ENCODE measurements at places on chromosomes 7 and 10.

DNA sequence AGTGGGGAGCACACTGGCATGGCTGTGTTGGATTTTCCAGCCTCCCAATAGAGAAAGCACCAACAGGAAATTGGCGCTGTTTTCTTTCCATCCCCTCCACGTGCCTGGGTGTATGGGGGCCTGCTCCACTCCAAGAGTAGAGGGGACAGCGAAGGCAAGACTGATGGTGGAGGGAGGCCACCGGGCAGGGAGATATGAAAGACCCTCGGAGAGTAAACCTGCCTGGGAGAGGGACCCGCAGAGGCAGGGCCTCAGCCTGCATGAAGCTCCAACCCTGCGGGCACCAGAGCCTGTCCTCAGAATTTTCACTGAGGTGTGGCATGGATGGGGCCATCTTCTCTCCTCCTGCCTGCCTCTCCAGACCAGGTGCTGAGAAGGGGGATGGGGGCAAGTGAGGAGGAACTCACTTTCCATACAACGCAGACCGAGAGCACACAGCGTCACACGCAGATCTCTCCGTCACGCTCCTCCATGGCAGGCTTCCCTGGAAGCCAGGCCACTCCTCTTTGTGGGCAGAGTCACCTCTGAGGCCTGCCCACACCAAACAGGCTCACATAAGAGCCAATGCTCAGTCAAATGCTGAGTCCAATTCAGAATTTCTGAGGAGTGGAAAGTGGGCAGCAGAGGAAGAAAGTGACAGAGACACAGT lies 18.8 kb downstream of the ANXA11 start:
- peak; percentile 56 for DNase-seq

GRCh38 chr10:127906548-127907377 lies at the start of gene PTPRE:
Gene PTPRE (plus strand): TSS chr10:127907103. CDS start chr10:128040882, 133,779 bp downstream.
- DNase-seq = peak; percentile 82

DNA sequence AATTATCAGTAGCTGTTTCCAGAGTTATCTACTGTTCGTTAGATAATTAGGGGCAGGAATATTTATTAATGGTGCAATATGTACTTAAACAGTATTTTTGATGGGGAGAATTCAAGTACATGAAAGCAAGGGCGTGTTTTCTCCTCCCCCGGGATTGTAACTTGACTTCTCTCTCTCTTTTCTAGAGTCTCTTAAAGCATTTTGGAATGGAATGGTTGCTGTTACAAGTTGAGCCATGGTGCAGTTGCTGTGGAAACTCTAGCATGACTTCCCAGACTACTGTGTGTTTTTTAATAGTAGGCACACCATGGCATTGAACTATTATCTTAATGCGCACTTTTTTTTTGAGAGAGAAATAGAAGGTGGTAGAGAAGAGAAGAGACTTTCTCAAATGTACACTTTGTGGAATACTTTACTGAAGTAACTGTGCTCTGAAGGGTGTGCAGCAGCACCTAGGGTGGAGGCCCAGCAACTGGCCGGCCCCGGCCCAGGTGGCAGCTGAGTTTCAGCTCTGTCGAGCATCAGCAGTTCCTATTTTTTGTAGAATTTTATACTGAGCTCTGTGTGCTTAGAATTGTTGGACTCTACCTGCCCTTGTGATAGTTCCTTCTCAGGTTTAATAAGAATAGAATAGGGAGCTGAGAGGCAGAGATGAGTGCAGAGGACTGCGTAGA lies 64.4 kb downstream of the CCNY start:
- no peak for DNase-seq

- no peak for DNase-seq
Observed at GRCh38 chr7:104805449-104806317, 208.3 kb upstream of the KMT2E start.

DNA sequence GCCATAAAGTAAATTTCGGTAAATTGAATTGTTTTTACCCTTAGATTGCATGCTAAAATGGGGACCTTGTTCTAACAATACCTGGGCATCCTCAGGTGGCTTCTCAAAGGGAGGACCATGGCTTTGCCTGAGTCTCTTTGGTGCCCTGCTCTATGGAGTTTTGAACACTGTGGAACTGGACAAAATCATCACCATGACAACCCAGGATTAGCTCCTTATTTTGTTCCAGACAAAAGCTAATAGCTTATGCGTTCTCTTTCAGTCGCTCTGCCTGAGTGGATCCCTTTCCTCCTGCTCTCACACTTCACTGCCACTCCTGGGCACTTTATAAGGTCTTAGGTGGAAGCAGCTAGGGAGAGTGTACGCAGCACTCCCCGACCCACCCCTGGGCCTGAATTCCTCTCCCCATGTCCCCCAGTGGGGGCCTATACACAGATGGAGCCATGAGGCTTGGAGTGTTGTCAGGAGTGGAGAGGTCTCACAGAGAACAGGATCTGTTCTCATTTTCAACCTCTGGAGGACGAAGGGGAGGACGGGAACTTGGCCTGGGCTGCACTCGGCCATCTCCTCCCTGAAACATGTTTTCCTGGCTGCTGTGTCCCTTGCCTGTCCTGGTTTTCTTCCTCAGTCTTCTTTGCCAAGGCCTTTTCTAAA lies 19.0 kb downstream of the ADCYAP1R1 start:
- DNase-seq = no peak

DNA sequence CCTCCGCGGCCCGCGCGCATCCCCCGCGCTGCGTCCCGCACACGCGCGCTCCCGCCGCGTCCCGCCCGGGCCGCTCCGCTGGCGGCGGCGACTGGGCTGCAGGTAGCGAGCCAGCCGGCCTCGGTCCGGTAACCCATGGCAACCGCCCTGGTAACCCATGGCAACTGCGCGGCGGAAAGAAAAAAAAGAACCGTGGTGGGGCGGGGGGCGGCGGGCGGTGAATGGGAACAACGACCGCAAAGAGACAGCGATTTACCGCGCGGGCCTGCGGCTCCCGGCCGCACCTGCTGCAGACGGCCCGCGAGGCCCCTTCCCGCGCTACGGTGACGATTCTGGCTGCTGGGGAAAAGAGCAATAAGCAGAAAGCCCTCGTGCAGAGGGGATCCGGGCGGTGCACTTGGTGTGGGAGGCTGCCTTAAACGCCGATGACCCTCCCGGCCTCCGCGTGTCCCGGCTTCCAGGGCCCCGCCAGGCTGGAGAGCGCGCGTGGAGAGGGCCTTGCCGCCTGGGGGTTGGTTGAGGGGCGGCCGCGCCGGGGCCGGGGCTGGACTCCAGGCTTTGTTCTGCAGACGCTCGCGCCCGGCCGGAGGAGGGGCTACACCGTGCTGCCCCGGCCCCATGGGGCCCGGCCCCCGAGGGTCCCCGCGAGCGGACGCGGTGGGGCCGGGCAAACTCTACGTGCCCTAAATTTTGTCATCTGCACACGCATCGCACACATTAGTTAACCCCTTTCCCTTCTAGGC lies 84.7 kb downstream of the SNX10 start:
- peak; percentile 47 for DNase-seq

DNA sequence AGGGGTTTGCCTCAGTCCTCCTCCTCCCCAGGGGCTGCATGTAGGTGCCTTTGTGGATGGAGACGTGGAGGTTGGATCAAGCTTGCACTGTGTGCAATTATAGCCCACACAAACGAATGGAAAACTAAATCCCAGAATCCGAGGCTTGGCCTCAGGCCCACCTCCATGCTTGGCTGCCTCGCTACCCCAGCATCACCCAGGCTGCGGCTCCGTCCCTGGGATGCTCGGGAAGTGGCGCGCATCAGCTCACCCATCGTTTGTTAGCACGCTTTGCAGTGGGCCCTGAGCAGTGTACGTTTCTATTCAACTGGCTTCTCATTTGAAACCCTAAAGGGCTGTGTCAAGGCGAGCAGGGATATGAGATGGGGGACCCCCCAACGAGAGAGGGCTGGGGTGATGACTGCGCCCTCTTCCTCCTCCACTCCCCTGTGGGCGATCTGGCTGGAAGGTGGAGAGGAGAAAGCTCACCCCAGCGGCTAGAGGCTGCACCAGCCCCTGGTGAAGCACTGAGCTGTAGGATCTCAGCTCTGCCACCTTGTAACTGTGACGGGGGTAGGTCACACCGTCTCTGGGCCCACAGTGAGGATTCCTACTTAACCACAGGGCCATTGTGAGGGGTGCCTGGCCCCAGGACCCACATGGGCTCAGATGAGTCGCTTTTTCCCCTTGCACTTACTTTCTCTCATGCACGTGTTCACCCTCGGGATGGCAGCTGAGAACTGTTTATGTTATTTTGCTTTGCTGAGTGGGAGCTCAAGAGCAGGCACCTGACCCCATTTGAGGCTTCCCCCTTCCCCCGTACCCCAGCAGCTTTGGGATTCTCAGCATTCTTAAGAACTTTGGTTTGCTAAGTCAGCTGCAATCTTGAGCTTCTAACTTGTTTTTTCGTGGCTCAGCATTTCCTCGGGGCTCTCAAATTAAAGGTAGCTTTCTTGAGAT lies 12.7 kb upstream of the BTBD16 start:
- DNase-seq = no peak

- DNase-seq = no peak
Observed at GRCh38 chr7:106421181-106421762, 136.5 kb upstream of the NAMPT start.

- no peak for DNase-seq
Observed at GRCh38 chr7:96720843-96721242, 11.2 kb upstream of the SEM1 start.

DNA sequence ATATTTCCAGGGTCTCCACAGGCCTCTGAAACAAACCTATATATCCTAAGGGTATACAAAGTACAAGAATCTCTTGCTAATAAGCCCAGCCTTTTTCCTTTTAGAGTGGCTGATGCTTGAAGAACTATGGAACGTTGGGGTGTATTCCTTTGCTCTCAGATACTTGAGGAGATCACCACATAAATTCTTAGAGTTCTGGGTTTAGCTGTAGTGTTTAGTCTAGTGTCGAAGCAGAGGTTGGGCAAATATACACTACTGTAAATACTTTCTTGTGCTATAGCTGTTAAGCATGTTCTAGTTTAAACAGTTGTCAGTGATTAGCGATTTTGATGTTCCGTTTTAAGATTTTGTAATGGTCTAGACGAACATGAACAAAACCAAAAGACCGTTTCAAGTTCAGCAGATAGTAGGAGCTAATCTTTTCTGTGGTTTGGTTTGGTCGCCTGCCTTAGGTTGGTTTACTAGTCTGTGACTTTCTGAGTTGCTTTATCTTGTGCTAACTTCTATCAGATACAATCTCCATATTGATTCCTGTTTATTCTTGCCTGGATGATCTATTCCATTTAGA lies 229.6 kb downstream of the NSUN6 start:
- no peak for DNase-seq

DNA sequence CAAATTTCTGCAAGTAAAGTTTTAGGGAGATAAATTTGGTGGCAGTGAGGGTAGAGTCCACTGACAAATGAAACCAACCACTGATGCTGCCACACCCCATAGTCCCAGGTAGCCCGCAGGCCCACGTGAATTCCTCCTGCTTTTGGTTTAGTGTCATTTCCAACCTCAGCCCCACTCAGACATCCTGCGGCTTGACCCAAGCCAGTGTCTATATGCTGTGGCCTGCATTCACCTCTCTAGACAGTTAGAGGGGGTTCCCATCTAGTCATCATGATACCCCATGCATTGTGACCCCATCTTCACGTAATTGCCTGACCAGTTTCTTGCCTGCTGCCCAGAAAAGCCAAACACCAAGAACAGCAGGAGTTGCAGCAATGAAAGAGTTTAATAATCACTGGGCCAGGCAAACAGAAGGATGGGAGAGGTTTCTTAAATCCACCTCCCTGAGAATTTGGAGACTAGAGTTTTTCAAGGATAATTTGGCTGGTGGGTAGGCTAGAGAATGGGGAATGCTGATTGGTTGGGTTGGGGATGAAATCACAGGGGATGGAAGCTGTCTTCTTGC lies 332.0 kb upstream of the GALNT17 start:
- no peak for DNase-seq

GRCh38 chr10:47309408-47310089 lies 9.6 kb downstream of the GDF10 start:
- DNase-seq = peak; percentile 25

DNA sequence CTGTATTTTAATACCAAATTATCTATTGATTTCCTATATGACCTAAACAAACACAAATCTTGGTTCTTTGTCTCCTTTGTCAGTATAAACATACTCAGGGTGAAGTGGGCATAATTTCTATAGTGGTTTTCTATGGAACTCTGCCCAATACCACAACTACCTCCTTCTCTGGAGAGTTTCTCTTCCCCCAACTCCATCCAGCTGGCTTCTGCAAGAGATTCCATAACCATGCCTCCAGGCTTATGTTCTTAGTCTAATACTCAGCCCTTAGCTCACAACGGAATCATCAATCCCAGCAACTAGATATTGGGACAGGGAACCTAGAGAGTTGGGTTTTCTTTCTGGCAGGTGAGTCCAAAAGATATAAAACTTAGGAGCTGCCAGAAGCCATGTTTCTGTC lies 127.3 kb downstream of the TRIL start:
- no peak for DNase-seq

DNA sequence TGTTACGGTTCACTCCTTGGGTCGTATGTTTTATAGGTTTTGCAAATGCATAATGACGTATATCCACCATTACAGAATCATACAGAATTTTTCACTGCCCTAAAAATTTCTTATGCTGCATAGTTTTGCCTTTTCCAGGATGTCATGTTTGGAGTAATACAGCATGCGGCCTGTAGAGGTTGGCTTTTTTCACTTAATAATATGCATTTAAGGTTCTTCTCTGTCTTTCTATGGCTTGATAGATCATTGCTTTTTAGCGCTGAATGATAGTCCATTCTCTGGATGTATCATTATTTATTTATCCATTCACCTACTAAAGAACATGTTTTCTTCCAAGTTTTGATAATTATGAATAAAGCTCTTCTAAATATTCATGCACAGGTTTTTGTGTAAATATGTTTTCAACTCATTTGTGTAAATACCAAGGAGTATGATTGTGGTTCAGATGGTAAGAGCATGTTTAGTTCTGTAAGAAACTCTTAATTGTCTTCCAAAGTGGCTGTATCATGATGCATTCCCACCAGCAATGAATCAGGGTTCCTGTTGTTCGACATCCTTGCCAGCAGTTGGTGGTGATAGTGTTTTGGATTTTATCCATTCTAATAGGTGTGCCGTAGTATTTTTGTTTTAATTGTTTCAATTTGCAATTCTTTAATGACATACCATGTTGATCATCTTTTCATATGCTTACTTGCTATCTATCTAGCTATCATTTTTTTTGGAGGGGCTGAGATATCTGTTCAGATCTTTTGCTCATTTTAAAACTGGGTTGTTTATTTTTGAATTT lies 531.2 kb upstream of the GHITM start:
- no peak for DNase-seq

All from stimulated activated naive CD8-positive, alpha-beta T cell treated with anti-CD3 and anti-CD28 coated beads, Interleukin-15, Interleukin-2, amounts not matched to agents 100 U/mL and 50 U/mL, for 24 hours (primary cell).